ENCODE measurements at places on chromosomes 7 and 10.

- no peak for DNase-seq
Observed at GRCh38 chr10:43035800-43036199, 41.1 kb upstream of the RET start.

DNA sequence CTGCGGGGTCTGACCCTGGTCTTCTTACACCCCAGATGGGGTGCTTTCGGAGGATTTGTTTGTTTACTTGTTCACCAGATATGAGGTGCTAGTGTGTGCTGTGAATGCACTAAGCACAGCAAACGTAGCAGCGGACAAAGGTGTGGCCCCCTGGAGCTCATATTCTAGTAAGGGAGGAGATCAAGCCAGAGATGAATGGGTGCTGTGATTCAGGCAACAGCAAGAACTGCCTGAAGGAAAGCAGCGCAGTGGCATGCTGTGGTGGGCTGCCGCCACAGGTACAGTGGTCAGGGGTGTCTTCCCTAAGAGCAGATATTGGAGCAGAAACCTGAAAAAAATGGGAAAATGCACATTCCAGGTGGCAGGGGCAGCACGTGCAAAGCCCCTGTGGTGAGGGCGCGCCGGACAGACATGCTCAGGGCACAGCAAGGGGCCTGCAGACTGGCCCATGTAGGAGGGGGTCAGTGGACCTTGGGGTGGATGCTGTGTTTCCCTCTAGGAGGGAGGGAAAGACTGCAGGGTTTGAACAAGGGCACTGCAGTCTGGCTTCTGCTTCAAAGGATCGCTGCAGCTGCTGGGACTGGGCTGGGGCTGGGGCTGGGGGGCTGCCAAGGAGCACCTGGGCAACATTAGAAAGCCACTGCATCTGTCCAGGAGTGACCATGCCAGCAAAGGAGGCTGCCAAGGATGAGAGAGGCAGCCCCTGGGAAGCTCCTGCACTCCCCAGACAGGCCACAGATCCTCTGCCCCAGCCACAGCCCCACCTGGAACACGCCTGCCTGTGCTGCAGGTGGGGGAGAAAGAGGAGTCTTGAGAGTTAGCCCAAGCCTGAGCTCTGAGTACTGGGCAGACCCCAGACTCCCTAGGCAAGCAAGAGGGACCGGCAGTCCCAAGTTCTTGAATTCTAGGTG, 927 bp upstream of the DEPP1 start:
- DNase-seq, result no peak

GRCh38 chr7:83751217-83751616, 102.3 kb upstream of the SEMA3E start:
- no peak for DNase-seq

DNA sequence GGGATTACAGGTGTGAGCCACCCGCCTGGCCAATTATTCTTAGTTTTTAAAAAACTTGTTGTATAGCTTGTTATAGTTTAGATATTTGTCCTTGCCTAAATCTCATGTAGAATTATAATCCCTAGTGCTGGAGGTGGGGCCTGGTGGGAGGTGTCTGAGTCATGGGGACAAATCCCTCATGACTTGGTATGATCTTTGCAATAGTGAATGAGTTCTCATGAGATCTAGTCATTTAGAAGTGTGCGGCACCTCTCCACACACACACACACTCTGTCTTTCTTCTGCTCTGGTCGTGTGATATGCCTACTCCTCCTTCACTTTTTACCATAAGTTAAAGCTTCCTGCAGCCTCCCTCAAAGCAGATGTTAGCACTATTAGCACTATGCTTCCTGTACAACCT, 37.2 kb downstream of the FAM149B1 start:
- no peak for DNase-seq

- no peak for DNase-seq
Observed at GRCh38 chr10:24824536-24824935, 100.8 kb upstream of the ARHGAP21 start.

DNA sequence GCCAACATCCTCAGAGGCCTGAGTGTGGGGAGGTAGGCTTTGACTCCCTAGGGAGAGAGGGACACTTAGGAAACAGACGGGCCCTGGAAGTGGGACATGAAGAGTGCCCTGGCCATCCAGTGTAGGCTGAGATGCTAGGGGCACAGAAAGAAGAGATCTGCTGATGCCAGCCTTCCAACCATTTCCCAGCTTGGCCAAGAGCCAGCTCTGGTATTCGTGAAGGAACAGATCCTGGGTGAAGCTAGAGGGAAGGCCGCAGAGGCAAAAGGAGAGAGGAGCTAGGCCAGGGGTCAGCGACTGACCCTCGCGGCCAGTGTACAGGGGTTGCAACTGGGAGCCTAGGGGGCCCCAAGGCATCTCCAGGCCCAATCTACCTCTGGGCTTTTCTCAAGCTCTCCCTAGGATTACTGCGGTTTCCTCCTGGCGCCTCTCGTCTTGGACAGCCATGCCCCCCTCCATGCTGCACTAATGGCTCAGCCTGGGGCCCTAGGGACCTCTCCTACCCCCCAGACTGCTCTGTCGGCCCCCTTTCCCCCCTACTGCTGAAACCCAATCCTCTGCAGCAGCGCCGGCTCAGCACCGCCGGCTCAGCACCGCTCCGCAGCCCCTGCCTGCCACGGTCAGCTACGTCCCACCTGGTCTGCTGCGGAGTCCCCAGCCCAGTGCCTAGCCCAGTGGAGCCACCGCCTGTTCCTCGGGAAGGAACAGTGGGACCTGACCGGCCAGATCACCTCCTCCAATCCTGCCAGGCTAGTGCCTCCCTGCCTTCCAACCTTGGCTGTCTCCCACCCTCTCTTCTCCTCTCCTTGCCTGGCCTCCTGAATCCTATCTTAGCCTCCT, at the start of gene ASIC3:
Gene ASIC3, plus strand, starts transcription at position 556 of the 840 bp plus-strand sequence. CDS start 355 bp downstream, outside the sequence.
- no peak for DNase-seq

- no peak for DNase-seq
Observed at GRCh38 chr10:6445671-6446316, 134.3 kb downstream of the PRKCQ start.

DNA sequence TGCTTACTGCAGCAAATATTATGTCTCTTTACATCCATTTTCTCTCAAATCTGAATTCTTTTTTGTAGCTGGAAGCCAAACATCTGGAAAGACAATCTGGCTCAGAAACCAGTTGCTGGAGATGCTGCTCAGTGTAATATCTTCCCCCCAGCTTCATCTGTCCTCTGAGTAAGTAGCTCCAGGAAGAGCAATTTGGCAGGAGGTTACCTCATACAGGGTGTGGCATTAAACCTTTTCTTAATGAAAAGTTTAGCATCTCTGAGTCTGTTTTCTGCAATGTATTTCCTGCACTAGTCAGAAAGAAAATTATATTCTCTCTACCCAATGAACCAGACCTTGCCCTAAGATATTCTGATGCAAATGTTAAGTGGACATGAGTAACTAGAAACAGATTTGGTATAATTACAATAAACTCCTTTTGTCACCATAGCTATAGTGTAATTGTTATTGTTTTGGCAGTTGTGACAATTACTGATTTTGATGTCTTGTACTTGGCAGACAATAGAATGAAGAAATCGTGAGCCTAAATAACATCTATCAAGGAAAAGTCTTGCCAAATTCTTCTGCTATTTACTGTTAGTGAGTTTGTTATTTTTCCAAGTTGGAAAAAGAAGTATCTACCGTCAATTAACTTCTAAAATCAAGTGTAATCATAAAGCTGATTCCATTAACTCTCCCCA, 123.3 kb downstream of the WDFY4 start:
- no peak for DNase-seq

DNA sequence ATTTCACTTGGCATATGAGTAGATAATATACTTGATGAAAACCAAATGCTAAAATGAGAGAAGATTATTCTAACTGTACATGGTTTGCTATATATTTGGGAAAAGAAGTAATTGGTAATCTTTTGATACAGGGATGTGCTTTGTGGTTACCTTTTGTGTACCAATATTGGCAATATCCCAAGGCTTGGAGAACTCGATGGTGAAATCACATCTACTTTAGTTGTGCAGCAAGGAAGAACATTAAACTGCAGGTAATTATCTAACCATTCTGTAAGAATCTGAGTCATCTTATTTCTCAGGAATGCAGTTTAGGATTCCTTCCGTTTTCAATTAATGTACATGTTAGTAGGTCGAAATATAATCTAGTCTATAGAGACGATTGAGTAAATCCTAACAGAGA, 64.1 kb downstream of the SRI start:
- DNase-seq, result no peak

GRCh38 chr7:38492010-38492409, 139.2 kb downstream of the AMPH start:
- no peak for DNase-seq

GRCh38 chr10:119700321-119700954, 25.4 kb upstream of the INPP5F start:
- no peak for DNase-seq

DNA sequence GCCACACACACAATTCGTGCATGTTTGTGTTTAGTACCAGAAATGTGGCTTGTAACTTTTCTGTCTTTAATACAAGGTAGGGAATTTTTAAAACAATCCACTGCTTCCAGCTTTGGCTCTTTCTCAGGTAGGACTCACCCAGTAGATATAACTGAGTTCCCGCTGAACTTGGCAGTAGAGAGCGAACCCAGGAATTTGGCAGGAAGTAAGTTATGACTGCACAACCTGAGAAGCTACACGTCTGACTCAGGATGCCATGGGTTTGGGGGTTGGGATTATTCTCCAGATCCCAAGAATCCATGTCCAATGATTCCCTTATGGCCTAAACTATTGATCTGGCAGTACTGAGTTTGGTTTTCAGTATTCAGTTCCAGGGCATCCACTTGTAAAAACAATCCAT, 499.7 kb downstream of the CALN1 start:
- DNase-seq, result no peak

DNA sequence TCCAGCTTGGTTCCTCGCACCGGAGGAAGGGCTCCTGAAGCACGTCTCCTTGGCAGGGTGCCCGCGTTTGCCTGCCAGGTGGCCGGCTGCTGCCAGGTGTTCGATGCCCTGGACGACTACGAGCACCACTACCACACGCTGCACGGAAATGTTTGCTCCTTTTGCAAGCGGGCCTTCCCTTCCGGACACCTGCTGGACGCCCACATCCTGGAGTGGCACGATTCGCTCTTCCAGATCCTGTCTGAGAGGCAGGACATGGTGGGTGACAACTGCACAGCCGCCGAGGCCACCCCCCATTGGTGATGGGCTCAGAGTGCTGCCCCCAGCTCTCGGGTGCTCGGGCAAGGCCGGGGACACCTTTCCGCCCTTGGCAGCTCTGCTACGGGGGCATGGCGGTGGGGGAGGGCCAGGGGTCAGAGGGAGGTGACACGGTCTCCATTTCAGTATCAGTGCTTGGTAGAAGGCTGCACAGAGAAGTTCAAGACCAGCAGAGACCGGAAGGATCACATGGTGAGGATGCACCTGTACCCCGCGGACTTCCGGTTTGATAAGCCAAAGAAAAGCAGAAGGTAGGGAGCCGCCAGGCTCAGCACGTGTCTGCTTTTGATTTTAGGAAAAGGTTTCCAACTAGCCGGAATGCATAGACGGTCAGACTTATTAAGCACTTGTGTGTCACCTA, 1.1 kb downstream of the ZNF511 start:
- DNase-seq, result no peak

GRCh38 chr7:113209449-113210203, 91.3 kb upstream of the SMIM30 start:
- DNase-seq, result no peak

GRCh38 chr7:82312646-82313045, 130.9 kb downstream of the CACNA2D1 start:
- DNase-seq, result no peak

GRCh38 chr7:115940460-115941060, 90.0 kb downstream of the TFEC start:
- no peak for DNase-seq

DNA sequence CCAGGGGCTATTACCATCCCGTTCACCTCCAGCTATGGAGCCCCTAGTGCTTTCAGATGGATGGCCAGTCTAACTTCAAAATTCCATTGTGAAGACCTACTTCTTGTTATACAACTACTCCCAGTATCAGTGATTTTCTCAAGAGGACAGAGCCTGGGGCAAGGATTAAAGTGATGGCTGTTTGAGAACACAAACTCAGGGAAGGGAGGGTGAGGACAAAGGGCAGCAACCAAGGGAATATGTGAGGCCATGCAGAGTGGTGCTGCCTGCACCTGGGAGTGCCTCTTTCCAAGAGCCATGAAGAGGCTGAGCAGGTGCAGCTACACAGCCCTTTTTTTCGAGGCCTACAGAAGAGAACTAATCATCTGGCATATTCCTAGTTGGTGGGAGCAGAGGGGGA, 303.5 kb upstream of the BMPER start:
- no peak for DNase-seq
